ENCODE measurements at places on chromosomes 5 and 9. TPM values are rescaled to one million over a fixed set of nuclear protein-coding genes. Genes with fewer than 3 reads are reported as not detected.

FOCAD gene
- polyA plus RNA-seq: 16.1 TPM

QRFP gene
- polyA plus RNA-seq: 0.36 TPM

CCNB1 gene
- polyA plus RNA-seq: 40.7 TPM

F2RL1 gene
- 76.0 TPM for polyA plus RNA-seq

SGCD gene
- 9.0 TPM for polyA plus RNA-seq

GARNL3 gene
- polyA plus RNA-seq: 24.0 TPM

PTRH1 gene
- polyA plus RNA-seq: 9.3 TPM

PCDHA9 gene
- 0.24 TPM for polyA plus RNA-seq

POU4F3 gene
- polyA plus RNA-seq: not detected

SEC24A gene
- polyA plus RNA-seq: 52.3 TPM

TMEM215 gene
- 0.06 TPM for polyA plus RNA-seq

RGMB gene
- polyA plus RNA-seq: 53.2 TPM

TMEM232 gene
- 2.2 TPM for polyA plus RNA-seq

NUDT12 gene
- 26.0 TPM for polyA plus RNA-seq

ARID3C gene
- polyA plus RNA-seq: 0.12 TPM

TXNDC8 gene
- polyA plus RNA-seq: not detected

BARHL1 gene
- polyA plus RNA-seq: 0.01 TPM

PTGS1 gene
- polyA plus RNA-seq: 9.2 TPM

BHMT gene
- polyA plus RNA-seq: 0.87 TPM

FAM120AOS gene
- polyA plus RNA-seq: 52.6 TPM

ADAMTS13 gene
- 10.4 TPM for polyA plus RNA-seq

FOXD4L4 gene
- polyA plus RNA-seq: 0.03 TPM

ADAMTSL1 gene
- 3.6 TPM for polyA plus RNA-seq

SLC6A7 gene
- polyA plus RNA-seq: 5.7 TPM

ANKRD34B gene
- not detected for polyA plus RNA-seq

STKLD1 gene
- polyA plus RNA-seq: 2.4 TPM

SPARC gene
- 935 TPM for polyA plus RNA-seq

IPPK gene
- 7.9 TPM for polyA plus RNA-seq

PCDHB12 gene
- polyA plus RNA-seq: 1.2 TPM

ELAVL2 gene
- polyA plus RNA-seq: 1.2 TPM

DMRT3 gene
- not detected for polyA plus RNA-seq

MYMK gene
- polyA plus RNA-seq: 0.13 TPM

PCDHB3 gene
- polyA plus RNA-seq: 1.1 TPM

LRRC70 gene
- polyA plus RNA-seq: 4.2 TPM

SMIM32 gene
- 28.2 TPM for polyA plus RNA-seq

WWC1 gene
- polyA plus RNA-seq: 28.6 TPM

UNC13B gene
- 33.1 TPM for polyA plus RNA-seq

CSNK1A1 gene
- polyA plus RNA-seq: 129 TPM

TMC1 gene
- polyA plus RNA-seq: 0.16 TPM

GPR107 gene
- polyA plus RNA-seq: 32.3 TPM

MCTP1 gene
- 4.8 TPM for polyA plus RNA-seq

PFN3 gene
- polyA plus RNA-seq: not detected

LOX gene
- 10.9 TPM for polyA plus RNA-seq

SNCAIP gene
- 7.3 TPM for polyA plus RNA-seq

PCDHB11 gene
- 1.1 TPM for polyA plus RNA-seq

LCN2 gene
- 0.93 TPM for polyA plus RNA-seq

ABO gene
- polyA plus RNA-seq: 19.6 TPM

SUSD3 gene
- polyA plus RNA-seq: 7.6 TPM

All from large intestine (tissue), 12 donors.